Effector CD4-positive, alpha-beta T cell (primary cell): ENCODE measurements at places on chromosomes 5 and 9.

DNA sequence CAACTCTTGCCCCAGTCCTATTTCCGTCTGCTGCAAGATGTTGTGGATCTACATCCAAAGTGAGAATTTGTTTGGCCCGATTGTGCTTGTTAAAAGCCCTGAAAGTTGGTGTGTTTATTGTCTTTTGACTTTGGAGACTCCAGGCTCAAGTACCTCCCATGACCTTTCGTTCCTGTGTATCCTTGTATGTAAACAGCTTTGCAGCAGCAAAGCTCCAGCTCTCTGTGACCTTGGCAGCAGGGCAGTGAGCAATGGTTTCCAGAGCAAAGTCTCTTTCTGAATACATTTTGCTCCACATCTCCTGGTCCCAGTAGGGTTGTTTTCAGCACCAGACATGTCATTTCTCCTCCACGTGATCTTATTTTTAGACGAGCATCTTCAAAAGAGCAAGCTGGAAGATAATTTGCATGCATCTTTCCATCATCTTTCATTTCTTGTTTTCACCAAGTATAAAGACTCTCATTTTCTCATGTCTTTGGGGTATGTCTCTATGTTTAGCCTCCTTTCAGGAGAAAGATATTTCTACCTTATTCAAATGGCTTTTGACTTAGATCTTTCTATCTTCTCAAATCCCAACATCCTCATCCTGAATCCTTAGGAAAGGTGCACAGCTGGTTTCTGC is 68.1 kb upstream of the ERCC6L2 start:
- DNase-seq, result no peak

- no peak for DNase-seq
Measured at GRCh38 chr5:143134269-143134668, 269.2 kb downstream of the NR3C1 start.

GRCh38 chr5:124920909-124921666 is 174.6 kb upstream of the ZNF608 start:
- no peak for DNase-seq

GRCh38 chr9:94639061-94639998 is at the start of gene FBP1:
Gene FBP1, minus strand, starts transcription at chr9:94639518. Its CDS starts 208 bp downstream, at chr9:94639310.
- DNase-seq, result peak; percentile 10

DNA sequence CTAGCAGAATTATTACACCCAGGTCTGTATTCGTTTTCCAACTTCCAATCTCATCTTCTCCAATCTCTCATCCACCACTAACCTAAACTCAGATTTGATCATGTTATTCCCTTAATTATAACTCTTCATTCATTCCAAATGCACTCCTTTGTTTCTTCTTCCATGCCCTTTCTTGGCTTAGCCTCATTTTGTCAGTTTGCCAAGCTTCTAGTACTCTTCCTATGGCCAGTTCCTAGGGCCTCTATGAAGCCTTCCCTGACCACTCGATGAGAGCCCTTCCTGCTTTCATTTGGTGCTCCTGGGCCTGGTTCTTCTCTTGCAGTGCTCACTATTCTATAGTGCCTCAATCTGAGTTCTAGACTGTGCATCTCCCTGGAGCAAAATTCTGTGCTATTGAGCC is 5.8 kb downstream of the FAM219A start:
- DNase-seq, result no peak

- no peak for DNase-seq
Measured at GRCh38 chr5:76408104-76408654, 5.1 kb downstream of the IQGAP2 start.

DNA sequence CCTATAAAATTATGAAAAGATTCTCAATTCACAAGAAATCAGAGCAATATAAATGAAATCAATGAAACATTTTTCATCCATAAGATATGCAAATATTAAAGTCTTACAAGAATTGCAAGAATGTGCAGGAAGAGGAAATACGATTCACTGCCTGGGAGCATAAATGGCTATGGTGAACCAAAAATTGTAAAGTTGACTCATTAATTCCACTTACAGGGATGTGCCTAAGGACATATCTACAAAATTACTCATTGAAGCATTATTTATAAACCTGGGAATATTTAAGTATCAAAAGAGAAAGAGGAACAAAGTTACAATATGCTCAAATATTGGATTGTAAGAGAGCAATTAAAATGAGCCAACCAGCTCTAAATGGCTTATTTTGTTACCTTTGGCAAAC is 6.9 kb upstream of the NIPSNAP3A start:
- DNase-seq, result no peak

DNA sequence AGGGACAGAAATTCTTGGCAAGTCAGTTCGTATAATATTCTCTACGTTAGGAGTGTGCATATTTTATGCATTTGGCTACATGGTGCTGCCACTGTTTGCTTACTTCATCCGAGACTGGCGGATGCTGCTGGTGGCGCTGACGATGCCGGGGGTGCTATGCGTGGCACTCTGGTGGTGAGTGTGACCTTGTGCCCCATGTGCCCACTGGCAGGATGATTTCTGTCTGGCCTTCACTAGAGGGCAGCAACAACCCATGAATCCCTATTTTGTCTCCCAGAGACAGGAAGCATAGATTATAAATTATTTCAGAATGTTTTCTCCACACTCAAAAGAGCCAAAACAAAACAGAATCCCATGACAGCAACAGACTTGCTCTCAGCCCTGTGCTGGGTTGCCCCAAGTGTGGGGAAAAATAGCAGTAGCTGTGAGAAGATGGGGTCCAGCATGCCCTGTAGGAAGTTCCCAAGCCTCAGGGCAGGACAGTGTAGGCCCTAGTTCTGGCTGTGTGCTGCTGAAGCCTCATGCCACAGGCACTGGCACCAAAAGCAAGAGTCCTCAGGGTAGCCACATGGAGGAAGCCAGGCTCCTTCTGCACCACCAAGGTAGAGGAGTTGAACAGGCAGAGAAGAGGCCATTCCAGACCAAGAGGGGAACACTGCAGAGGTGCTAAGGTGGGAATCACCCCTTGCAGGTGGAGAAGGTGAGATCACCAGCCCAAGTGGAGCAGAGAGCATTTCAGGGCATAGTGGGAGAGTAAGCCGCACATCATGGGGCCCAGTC is 16.0 kb downstream of the SLC22A5 start:
- peak; percentile 46 for DNase-seq

DNA sequence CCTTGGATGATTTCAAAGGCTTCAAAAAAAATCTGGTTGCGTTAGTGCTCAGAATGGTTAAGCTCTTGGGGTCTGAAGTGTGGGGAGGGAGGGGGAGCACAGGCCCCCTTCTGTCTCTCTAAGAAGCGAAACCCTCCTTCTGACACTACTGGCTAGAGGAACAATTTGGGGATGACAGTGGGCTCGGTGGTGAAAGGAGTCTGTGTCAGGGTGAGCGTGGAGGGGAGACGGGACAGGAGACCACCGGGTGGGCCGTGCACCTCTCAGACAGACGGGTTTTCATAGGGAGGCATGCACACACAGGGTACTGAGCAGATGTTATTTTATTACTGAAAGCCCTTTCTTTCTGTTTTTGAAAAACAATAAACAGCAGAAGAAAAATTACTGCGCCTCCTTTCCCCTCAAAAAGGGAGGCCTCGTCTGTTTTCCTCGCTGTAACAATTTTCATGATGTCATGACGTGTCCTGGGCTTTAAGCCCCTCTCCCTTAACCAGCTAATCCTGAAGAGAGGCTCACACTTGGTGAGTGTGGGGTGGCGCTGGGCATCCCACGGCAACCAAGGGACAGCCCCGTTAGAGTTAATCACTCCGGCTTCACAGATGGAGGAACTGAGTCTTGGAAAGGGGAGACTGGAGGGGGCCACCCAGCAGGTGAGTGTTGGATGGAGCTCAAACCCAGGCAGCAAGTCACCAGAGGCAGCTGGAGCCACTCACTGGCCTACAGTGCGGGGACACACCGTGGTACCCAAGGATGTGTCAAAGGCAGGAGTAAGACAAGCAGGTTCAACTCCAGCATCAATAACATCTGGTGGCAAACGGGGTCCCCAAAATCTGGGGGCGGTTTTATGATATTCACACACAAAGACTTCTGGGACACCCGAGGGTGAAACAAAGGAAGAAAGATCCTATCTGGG is 53.4 kb downstream of the PTCH1 start:
- DNase-seq, result no peak

GRCh38 chr5:136070486-136071285 is 41.9 kb downstream of the TGFBI start:
- DNase-seq, result no peak

DNA sequence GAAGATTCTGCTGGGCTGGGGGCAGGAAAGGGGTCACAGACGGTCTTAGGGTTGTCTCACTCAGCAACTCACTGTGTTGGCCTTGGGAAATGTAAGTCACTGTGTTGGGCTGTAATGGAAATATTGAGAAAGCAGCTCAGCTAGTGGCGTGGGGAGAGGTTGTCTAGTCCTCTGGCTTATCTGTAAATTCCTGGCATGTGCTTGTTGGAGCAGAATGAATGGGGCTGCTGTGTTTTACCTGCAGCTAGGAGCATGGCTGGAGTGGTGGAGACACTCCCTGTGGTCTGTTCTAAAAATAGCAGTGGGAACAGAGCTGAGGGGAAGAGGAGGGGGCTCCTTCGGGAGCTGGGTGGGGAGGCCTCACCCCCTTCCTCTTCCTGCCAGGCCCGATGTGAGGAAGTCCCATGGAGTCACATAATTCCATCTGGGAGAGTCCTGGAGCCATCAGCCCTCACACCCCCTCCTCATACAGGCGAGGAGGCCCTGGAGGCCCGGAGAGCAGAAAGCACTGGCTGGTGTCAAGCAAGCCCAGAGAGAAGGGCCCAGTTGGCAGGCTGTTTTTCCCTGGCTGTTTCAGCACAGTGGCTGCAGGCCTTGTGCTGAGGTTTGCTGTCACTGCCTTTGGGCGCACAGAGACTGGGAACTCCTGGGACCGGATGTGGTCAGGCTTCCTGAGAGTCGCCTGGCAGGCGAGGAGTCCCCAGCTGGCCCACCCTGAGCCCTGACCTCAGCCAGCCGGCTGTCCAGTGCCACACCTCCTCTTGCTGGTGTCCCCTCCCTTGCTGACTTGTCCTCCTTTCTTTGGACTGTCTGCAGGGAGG is 84.9 kb downstream of the RGS3 start:
- DNase-seq, result no peak

DNA sequence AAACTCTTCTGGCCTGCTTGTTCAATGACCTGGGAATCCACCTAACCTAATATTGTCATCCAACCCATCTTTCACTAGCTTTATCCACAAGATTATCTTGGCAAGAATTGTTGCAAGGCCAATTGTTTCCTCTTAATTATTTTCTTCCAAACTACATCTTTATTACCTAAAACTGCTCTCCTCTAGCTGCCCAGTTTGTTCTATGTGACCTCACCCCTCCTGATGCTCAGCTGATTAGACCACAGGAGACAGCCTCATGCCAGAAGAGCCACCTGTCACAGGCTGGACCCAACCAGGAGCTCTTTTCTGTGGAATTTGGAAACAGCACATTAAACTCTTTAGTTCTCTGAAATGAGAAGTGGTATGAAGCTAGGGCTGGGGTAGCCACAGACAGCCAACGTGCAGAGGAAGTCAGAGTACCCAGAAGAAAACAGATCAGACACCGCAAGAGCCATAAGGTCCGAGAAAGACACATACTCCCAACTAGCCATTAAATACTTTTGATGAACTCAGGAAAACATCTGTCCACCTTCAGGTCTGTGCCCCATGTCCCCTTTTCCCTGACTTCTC is 12.0 kb downstream of the SAXO1 start:
- no peak for DNase-seq

GRCh38 chr5:111167551-111167950 is 56.6 kb upstream of the CAMK4 start:
- no peak for DNase-seq

DNA sequence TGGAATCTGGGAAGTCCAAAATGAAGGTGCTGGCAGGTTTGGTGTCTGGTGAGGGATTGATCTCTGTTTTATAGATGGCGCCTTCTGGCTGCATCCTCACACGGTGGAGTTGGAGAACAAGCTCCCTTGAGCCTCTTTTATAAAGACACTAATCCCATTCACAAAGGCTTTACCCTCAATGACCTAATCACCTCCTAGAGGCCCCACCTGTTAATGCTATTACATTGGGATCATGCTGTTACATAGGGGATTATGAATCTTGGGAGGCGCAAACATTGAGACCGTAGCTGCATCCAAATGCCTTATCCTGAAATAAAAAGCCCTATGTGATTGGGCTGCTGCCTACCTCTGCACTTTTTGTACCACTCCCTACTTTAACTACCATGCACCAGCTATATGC is 197.1 kb upstream of the HMHB1 start:
- DNase-seq, result no peak

DNA sequence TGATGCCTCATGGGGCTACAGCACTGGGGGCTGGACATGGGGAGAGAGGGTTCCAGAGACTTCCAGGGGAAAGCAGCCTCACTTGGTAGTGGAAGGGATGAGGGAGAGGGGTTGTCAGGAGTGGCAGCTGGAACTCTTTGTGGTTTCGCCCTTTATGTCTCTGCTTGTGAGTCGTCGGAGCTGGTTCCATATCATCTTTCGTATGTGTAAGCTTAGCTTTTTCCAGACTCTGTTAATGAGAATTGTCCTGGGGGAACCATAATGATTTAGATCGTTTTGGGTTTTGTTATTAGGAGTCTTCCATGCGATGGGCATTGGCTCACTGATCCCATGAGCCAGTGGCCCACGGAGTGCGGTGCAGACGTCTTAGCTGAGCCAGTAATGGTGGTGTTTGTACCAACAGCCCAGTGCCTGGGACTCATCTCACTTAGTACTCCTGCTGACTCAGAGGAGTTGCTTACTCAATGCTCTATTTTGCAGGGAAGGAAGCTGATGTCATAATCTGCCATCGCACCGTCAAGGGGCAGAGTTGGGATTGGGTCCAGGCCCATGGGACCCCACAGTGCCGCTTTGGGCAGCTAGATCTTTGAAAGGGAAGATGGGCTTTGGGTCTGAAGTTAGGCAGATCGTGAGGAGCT is 48.5 kb downstream of the NEK6 start:
- DNase-seq, result no peak

DNA sequence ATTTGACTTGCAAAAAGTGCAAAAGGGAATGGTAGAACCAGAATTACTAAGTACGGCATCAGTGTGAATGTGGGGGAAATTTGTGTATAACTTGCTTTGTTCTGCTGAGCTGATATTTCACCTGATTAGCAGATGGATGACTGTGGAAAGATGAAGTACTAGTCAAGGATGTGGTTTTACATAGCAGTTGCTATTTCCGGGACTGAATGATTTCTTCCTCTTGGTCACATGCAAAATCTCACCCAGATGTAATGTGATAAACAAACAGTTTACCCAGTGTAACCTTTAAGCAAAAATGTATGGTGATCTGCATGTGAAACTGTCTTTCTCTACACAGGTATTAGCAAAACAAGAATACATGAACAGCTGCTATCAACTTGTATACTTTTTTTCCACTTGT is 46.1 kb downstream of the DCP2 start:
- DNase-seq, result peak; percentile 13

- no peak for DNase-seq
Measured at GRCh38 chr5:105695941-105696340, 1974.8 kb downstream of the EFNA5 start.

GRCh38 chr9:126781186-126782052 is 23.4 kb upstream of the ZBTB43 start:
- peak; percentile 84 for DNase-seq

DNA sequence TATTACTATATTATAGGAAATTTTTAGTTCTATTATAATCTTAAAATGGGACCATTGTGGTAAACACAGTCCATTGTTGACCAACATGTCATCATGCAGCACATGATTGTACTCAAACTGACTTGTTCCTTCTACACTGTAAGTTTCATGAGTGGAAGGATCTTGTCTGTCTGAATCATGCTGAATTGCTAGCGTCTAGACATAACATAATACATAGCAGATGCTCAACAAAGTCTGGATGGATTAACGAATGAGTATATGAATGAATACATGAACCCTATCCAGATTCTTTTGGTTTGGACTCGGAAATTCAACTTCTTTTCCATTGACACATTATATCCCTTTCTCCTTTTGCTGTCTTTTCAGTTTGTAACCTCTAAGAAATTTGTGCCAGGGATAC is 429.2 kb upstream of the SGCD start:
- DNase-seq, result no peak

- no peak for DNase-seq
Measured at GRCh38 chr9:123401879-123402513, 46.0 kb downstream of the CRB2 start.
